ENCODE measurements at places on chromosomes 12 and 14.

GRCh38 chr12:90360300-90360699 is 594.7 kb downstream of the CCER1 start:
- no peak for DNase-seq

DNA sequence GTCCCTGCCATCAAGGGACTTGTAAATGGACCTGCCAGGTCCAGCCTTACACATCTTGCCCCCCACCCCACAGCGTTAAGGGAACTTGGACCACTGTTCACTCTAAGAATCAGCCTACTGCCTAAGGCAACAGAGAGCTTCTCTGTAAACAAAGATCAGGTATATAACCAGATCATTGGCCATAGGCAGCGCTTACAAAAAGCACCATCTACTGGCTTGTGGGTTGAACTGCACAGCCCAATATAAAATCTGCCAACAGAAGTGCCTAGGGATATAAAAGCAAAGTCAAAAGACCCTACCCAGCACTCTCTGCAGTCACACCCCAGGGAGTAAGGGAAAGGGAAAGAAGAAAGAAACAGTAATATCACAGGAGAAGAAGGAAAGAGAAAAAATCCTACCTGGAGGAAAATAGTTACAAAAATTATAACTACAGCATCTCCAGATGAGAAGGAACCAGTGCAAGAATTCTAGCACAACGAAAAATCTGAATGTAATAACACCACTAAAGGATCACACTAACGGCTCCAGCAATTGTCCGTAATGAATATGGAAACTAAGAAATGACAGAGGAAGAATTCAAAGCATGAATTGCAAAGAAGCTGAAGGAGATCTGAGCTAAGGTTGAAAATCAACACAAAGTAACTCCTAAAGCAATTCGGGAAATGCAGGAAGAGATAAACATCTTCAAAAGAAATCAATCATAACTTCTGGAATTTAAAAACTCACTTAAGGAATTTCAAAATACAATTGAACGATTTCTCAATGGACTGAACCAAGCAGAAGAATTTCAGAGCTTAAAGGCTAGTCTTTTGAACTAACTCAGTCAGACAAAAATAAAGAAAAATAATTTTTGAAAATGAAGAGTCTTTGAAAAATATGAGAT is 95.2 kb upstream of the PCED1B start:
- DNase-seq = peak; percentile 29

GRCh38 chr12:75708802-75709201 is 197.4 kb upstream of the KRR1 start:
- no peak for DNase-seq

DNA sequence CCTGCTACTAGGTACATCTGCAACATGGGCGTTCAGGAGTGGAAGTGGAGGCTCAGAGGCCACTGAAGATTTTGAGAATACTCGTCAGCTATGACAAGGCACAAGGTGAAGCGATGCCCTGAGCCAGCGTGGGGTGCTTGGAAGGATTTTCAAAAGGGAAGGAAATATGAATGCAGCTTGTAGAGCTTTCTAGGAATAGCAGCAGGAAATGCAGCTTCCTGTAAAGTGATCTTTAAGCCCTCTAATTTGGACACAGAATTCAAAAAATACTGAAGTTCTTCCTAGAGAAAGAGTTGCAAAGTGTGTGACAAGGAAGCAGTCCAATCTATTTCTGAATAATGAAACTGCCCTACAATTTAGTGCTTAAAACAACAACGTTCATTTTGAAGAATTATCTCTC is 13.2 kb upstream of the C1S start:
- no peak for DNase-seq

GRCh38 chr14:93105362-93105761 is 10.4 kb downstream of the ITPK1 start:
- DNase-seq = no peak

Measured in AG04450 (cell line).